Nucleus accumbens (tissue), 56 donors: ENCODE measurements at places on chromosomes 12 and 14.

DNA sequence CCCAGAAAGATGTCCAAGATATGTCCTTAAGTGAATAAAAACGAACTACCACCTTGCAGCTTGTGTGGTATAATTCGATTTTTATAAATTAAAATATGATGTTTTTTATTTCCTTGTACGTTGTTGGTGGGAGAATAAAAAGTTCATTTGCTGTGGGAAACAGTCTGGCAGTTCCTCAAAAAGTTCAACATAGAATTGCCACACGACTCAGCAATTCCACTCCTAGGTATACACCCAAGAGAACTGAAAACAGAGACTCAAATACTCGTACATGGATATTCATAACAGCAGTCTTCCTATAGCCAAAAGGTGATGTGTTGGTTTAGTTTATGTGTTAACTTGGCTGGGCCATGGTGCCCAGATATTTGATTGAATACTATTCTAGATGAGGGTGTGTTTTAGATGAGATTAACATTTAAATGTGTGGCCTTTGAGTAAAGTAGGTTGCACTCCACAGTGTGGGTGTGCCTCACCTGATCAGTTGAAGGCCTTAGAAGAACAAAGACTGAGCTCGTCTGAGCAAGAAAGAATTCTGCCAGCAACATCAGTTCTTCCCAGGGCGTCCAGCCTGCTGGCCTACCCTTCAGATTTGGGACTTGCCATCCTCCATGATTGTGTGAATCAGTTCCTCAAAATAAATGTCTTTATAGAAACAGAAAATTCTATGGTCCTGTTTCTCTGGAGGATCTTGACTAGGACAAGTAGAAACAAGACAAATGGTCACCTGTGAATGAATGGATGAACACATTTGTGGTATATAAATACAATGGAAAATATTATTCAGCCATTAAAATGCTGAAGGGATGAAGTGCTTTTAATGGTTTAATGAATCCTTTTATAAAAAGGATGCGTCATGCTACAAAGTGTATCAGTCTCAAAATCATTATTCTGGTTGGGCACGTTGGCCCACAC is 5.1 kb upstream of the DENR start:
- no peak for DNase-seq

DNA sequence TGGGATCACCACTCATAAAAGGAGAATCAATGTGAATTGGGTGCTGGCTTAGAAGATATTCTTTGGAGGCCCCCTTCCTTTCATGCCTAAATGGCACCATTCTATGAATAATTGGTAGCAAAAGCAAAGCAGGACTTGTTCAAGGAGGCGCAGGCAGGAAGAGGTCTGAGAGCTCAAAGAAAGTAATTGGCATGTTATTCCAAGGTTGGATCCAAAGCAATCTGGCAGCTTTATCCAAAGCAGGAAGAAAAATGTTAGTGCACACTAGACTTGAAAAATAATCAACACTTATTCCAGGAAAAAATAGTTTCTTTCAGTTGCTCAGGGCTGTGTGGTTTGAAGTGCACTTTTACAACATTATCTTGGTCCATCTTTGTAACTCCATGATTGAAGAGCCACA is 326.4 kb downstream of the NUAK1 start:
- DNase-seq, result no peak

DNA sequence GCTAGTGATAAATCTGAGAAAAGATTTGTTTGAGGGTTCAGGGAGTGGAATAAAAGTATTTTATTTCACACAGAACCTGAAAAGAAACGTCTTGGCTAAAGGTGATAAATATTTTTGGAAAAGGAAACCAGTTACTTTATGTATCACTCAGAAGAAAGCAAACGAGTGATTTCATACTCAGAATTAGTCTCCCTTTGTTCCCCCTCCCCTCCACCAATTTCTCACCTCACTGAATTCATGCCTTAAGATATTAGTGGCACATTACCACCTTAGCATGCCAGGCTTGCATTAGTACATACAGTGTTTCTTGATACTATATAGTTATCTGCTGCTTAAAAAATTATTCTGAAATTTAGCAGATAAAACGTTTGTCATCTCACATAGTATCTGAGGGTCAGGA is 28.2 kb downstream of the G2E3 start:
- no peak for DNase-seq

- no peak for DNase-seq
These were observed 206.3 kb upstream of the NOS1 start for GRCh38 chr12:117567644-117568216.

DNA sequence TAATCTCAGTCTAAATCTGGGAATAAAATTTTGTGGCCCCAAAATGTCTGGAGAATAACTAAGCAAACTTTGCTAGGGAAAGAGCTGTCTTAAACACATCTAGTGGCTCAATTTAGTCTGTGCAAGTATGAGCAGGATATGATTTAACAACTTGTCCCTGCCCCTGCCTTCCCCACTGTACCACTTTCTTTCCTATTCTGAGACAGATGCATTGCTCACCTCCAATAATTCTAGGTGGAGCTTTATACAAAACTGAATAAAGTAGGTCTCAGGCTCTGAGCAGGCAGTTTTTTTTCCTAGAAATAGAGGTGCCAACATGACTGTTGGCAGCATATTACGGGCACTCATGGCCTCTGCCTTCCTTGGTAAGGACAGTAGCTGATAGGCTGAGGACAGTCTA is 412.1 kb downstream of the DAD1 start:
- no peak for DNase-seq

DNA sequence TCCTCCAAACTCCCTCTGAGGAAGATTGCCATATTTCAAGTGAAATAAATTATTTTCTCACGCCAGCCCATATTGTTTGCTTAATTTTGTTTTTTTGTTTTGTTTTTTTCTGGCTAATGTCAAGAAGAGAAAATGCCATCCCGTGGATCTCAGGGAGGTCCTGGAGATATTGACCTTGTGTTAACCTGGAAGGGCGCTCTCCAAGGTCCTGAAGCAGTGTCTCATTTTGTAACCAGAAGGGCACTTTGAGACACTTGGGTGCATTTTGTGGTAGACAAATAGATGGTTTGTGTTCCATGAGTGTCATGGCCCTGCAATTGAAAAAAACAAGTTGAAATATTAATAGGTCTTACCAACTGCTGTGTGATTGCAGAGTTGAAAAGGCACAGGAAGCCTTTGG is 268.9 kb downstream of the SUDS3 start:
- DNase-seq, result no peak

DNA sequence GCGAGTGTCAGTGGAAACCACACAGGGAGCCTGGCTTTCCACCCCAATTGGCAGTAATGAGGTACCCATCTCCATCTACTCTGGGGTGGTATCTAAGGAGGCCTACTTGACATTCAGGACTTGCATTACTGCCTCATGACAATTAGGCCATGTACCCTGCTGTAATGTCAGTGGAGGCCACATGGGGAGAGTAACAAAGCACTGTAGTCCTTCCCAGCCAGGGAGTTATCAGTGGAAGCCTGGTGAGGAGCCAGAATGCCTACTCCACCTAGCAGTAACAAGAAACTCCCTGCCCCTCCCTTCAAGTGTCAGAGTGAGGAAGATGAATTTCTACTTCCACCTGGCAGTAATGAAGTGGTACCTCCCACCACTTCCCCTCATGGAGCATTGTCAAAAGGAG is 12.5 kb downstream of the TIMM9 start:
- DNase-seq, result no peak

DNA sequence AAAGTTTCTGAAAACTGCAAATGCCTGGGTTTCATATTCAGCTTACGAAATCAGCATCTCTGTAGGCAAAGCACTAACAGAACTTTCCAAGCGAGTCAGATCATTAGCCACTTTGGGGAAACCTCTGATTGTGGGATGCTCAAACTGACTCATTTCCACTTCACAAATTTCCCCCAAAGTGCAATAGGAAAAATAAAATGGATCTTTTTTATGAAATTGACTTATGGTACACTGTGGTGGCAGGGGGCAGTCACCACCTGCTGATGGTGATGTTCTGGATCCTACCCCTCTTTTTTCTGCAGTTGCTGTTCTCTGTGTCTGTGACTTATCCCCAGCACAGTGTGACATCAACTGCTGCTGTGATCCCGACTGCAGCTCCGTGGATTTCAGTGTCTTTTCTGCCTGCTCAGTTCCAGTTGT is 5.6 kb downstream of the TCTN1 start:
- no peak for DNase-seq

GRCh38 chr12:93019212-93019927 is 90.3 kb upstream of the EEA1 start:
- DNase-seq, result no peak

GRCh38 chr12:121713257-121713777 is 765 bp downstream of the TMEM120B start:
- DNase-seq, result no peak

GRCh38 chr12:104951759-104952509 is 6.2 kb downstream of the SLC41A2 start:
- no peak for DNase-seq

DNA sequence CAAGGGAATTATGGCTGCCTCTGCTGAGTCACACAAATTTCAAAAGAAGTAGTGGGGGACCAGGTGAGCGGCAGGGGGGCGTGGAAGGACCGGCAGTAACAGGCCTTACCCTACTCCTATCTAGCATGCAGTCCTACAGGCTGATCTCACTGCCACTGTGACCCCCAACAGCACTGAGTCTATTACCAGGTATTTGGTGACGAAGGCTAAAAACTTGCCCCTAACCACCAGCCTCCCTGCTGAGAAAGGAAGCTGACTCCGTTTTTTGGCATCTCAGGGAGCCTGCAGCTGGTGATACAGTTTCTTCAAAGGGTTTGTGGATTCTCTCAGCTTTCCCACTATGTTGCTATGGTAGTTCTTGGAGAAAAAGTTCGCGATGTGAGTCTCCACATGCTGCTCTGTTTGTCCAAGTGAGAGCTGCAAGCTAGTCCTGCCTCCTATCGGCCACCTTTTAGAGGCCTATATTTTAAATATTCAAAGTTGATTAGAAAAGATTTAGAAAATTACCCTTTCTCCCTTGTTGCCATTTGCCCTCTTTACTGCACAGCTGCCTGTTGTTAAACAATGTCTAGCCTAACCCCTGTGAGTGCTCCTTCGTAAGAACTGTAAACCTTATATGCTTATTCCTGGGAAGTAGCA is 57.1 kb upstream of the SLCO1B1 start:
- no peak for DNase-seq

- DNase-seq, result peak; percentile 61
These were observed 1.6 kb downstream of the CRIP2 start for GRCh38 chr14:105476097-105476830.

DNA sequence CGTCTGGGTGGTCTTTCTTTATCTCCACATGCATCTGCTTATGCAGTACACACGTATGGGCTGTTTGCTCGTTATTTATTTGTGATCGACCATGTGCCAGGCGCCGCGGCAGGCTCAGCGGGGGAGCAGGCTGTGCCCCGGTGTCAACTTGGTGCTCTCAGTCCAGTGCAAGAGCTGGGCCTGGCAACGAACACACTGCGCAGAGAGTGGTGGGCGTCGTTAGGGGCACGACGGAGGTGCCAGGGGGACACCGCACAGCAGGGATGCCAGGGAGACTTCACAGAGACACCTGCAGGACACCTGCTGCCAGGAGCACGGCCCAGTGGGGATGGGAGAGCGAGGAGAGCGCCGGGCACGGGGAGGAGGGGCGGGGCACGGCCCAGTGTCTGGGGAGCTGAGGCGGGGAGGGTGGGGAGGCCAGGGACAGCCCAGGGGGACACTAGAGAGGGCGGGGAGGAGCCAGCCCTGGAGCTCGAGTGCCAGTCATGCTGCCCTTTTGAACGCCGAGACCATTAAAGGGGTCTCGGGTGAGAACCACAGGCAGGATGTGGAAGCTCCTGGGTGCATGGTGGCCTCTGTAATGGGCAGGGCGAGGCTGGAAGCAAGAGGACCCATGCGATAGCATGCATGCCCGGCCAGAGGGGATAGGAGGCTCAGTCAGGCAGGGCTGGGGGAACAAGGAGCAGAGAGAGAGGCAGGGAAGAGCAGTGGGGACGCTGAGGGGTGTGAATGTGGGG is 652 bp upstream of the LRCOL1 start:
- no peak for DNase-seq
